NCI-H2107 (cell line): ENCODE measurements at places on chromosomes 7 and 10.

- no peak for DNase-seq
These were observed 424.9 kb downstream of the CALN1 start for GRCh38 chr7:71987200-71987767.

- DNase-seq = no peak
These were observed 108.6 kb downstream of the LRRC4 start for GRCh38 chr7:127922656-127923055.

- no peak for DNase-seq
These were observed 328.4 kb upstream of the AOAH start for GRCh38 chr7:37052705-37053104.

- no peak for DNase-seq
These were observed 201.2 kb downstream of the KCNMA1 start for GRCh38 chr10:77436257-77436975.

DNA sequence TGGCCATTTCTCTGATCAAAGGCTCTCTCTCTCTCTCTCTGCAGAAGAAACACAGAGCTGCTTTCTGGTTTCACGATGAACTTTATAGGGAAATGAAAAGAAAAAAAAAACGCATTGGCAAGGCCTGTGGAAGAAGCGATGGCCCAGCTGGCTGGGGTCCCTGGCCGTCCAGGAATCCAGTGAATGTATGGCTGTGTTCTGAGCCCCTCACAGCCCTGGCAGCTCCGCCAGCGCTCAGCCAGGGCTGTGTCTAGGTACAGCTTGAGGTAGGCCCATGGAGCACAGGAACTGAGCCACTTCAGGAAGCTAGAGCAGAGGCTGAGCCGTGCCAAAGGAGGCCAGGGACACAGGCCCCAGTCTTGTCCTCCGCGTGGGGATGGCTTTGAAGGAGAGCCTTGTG, 13.1 kb upstream of the UCMA start:
- DNase-seq = no peak

GRCh38 chr7:148747274-148747673, 48.6 kb downstream of the CUL1 start:
- no peak for DNase-seq

DNA sequence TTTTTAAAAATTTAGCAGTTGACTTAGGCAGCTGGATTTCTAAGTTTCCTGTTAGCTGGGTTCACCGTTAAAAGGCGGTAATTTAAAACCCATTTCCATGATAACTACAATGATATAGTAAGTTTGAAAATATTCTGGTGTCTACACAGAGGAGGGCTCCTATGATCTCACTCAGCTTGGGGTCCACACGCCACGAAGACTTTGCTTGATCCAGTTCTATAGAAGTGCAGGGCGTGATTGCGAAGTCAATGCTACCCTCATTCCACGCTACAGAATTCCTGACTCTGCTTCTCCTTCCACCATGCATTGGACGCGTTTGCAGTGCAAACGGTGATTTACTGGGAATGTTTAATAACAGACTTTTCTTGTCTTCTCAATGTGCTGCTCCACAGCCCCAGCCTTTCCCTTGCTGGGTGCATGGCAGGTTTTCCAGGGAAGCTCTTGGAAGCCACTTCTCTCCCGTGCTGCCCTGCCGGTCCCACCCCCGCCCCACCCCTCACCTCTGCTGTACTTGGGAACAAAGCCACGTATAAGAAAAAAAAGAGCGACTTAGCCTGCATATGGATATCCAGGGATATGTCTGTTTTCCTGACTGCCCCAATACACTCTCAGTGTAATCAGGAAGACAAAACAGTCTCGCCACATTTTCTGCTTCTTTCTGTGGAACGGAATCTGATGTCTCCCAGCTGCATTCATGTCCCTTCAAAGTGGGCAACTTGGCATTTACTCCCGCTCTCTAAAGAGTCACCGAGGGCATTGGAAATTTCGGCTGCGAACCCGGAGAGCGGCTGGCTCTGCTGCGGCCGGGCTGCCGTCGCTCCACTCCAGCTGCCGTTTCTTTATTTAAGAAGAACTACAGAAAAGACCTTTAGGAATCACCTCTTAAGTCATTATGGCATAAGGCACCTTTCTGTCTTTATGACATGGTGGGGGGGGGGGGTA, 434.4 kb upstream of the MGMT start:
- DNase-seq = no peak

- no peak for DNase-seq
These were observed 244.5 kb upstream of the ANKRD30A start for GRCh38 chr10:36880898-36881297.

DNA sequence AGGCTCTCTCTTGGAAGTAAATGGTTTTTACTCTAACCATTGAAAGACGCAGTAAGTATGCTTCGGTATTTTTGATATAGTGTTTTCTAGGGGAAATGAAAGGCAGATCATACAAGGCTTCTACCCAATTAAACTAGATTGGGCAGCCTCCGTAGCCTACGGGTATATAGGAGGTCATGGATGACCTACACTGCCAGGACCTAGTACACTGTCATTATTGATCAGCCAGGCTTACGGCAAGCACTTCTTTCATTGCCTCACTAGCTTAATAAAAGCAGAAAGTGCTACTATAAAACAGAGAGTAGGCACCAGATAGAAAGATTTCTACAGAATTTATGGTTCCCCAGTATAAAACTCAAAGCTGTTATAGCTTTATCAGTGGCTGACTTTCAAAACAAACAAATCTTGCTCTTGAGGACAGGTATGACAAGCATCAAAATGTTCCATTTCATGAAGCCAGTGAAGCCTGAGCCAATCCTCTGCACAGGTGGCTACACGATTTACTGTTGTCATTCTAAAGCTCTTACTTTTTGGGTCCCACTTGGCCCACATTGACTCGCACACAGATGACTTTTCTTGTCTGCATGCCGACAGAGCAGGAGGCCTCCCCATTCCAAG, 358.1 kb downstream of the THSD7A start:
- DNase-seq = no peak

DNA sequence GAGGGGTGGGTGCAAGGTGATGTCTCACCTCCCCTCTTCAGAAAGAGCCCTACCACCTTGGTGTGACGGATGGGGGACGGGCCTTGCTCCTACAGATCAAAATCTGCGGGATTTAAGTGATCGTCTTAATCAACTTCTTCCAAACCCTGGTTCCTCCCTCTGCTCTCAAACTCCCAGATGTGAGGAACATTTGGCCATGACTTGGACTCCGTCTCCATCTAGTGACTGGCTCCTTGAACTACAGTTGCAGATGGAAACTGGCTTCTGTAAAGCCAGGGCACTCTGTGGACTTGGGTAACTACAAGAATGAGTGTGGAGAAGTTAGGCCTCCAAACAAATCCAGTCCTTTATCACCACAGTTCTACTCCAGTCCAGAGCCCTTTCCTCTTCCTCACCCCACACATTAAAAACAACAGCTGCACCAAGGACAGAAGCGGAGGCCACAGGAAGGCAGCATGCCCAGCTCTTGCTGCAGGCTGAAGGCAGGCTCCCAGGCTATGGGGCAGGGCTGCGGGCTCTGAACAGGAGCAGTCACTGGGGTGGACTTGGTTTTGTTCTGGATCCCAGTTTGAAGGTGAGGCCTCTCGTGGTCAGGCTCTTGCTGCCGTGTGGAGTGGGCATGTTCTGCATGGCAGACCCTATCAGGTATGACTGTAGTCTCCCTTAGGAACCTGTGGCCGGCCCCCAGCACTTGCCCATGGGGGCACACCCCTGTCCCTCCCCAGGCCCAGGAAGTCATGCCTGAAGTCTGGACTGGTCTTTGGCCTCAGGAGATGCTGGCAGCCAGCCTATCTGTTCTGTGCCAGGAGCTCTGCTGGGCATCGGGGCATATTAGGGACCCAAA, 79.4 kb downstream of the VWC2 start:
- DNase-seq = peak; percentile 32

DNA sequence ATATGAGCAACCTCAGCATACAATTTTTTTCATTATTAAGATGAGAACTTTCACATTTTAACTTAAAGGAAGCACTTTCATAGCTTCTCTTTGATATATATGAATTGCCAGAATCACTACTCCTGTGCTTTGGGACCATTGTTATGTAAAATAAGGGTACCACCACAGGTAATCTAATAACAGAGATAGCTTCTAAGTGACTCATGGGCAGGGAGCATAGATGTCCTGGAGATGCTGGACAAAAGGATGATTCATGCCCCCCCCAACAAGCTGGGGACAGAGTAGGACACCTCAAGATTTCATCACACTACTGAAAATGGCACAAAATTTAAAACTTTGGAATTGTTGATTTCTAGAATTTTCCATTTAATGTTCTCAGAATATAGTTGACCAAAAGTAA, 641.1 kb downstream of the PCDH15 start:
- DNase-seq = no peak

- no peak for DNase-seq
These were observed 162.6 kb downstream of the FAM107B start for GRCh38 chr10:14611968-14612693.

- no peak for DNase-seq
These were observed 123.3 kb downstream of the CDH23 start for GRCh38 chr10:71520042-71520441.

DNA sequence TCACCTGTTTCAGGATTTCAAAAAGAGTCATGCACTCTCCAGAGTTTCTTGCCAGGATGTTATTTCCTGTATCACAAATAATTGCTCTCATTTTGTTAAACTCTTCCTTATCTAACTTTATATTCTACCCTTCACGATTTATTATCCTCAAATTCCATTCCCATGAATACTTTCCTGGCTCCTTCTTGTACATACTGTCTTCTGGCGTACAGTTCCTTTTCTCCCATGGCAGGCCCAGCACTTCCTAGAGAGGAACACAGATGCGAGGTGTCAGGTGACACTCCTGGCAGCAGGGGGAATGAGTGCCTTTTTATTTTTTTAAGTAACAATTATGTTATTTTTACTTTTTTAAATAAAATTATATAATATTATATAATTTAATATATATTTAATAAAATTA, 411.9 kb downstream of the TFEC start:
- DNase-seq = no peak

GRCh38 chr7:54201501-54201900, 340.7 kb upstream of the VSTM2A start:
- DNase-seq = no peak

GRCh38 chr7:99030951-99031350, 113.0 kb downstream of the SMURF1 start:
- DNase-seq = no peak

GRCh38 chr10:78779339-78779955, 289.3 kb upstream of the ZMIZ1 start:
- no peak for DNase-seq

- DNase-seq = no peak
These were observed 174.4 kb downstream of the ELFN1 start for GRCh38 chr7:1844336-1844950.

GRCh38 chr7:78734626-78735025, 718.8 kb downstream of the MAGI2 start:
- DNase-seq = no peak

DNA sequence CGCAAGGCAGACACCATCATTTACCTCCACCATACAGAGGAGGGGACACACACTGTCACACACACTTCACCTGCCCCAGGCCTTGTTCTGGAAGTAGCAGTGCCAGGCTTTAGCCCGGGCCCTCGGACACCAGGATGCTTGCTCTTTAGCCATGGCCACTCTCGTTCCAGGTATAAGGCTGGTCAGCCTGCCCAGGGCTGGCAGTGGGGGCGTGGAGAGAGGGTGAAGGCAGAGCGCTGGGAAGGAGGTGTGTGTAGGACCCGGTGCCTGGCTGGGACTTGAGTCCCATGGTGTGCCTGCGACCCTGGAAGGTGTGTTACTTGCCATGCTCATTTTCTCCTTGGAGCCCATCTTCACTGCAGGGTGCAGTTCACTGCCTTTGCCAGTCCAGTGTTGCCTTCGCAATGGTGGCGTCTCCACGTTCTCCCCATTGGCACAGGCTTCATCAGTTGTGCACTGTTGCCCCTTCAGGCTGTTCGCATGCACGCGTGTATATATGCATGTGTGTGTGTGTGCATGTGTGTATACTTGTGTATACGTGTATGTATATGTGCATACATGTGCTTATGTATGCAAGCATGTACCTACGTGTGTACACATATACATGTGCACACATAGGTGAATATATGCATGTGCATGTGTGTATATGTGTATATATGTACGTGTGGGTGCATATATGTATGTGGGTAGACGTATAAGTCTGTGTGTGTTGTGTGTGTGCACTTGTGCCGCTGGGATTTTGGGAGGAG, 153.4 kb downstream of the CAMK1D start:
- no peak for DNase-seq

DNA sequence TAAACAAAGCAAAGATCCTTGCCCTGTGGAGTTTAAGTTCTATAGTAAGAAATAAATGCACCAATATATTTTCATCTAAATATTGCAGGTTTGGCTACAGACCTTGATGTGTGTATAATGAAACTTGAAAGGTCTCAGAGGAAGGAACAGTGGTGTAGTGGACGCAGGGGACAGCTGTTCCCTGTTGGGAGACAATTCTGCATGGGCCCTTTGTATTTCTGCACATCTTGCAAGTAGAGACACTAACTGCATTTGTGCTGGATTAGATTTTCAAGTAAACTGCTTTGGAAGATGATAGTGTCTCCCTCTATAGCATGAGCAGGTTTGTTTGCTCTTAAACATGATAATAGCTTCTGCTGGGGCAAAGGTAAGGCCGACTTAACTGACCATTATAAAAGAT, 57.5 kb upstream of the FAM133B start:
- no peak for DNase-seq

GRCh38 chr10:43138021-43138756, at the start of gene CSGALNACT2:
Gene CSGALNACT2, plus strand, starts transcription at chr10:43138445. Its CDS starts 16,705 bp downstream, at chr10:43155150.
- no peak for DNase-seq
